ENCODE measurements at places on chromosomes 6 and 20.

- no peak for DNase-seq
Observed at GRCh38 chr6:144899161-144899560, 614.0 kb downstream of the UTRN start.

DNA sequence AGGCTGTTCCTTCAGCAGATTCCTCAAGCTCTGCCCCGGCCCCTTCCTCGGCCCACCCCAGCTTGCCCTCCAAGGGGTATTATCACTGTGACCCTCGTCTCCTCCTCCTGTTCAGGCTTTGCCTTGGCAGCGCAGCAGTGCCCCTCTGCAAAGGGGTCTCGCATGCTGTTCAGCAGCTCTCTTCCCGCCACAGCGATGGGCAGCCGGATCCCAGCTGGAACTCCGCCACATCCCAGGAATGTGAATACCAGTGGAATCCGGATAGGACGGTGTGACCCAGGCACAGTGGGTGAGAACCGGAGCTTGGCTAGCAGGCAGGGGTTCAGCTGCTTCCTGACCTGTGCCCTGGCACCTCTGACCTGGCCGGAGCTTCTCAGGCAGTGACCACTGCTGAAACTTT is 52.9 kb downstream of the RNASET2 start:
- no peak for DNase-seq

- no peak for DNase-seq
Observed at GRCh38 chr20:18380908-18381529, 85.8 kb downstream of the DZANK1 start.

- DNase-seq = no peak
Observed at GRCh38 chr6:149962461-149963211, 1.1 kb upstream of the ULBP1 start.

- DNase-seq = no peak
Observed at GRCh38 chr6:85473748-85474147, 23.9 kb downstream of the NT5E start.

GRCh38 chr6:155481215-155481614 is 25.6 kb upstream of the NOX3 start:
- no peak for DNase-seq

- no peak for DNase-seq
Observed at GRCh38 chr6:9766240-9766915, 648.5 kb downstream of the TFAP2A start.

DNA sequence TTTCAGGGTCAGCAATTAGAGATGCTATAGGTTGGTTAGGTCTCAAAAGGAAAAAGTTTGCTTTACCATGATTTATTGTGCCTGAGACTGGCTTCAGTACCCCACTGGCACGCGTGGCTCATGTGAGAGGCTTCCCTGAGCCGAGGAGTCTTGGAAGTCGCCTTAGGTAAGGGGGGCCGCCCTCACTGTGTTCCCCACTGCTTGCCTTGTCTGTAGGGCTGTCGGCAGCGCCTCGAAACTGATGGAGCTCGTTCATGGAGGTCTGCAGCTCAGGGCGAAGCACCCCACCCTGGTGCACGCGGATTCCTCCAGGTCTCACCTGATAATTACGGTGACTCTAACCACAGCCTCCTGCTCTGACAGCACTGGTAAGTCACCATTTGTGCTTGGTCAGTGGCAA is 39.2 kb downstream of the FRMD1 start:
- DNase-seq = no peak

DNA sequence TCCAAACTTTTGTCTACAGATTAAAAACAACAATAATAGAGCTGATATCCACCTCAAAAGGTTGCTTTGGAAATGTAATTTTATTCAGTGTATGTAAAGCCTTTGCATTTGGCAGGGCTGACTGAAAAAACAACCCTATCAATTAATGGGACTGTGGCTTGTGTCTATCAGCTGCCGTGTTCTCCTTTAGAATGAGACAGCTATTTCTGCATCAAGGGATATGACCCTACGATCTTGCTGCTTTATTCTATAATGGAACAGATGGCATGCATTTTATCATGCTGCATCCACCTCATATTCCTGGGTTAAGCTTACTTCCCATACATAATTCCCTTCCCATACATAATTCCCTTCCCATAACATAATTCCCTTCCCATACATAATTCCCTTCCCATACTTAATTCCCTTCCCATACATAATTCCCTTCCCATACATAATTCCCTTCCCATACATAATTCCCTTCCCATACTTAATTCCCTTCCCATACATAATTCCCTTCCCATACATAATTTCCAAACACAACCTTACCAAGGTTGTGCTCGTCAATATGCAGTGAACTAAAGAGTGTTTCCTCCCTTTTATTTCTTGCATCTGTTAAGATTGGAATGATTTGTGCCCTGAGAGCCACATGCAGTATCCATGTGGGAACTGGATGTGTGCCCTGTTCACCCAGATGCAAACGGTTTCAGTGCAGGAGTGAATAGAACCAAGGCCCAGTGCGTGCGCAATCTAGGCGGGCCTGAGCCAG is 26.8 kb downstream of the SERPINB6 start:
- no peak for DNase-seq

DNA sequence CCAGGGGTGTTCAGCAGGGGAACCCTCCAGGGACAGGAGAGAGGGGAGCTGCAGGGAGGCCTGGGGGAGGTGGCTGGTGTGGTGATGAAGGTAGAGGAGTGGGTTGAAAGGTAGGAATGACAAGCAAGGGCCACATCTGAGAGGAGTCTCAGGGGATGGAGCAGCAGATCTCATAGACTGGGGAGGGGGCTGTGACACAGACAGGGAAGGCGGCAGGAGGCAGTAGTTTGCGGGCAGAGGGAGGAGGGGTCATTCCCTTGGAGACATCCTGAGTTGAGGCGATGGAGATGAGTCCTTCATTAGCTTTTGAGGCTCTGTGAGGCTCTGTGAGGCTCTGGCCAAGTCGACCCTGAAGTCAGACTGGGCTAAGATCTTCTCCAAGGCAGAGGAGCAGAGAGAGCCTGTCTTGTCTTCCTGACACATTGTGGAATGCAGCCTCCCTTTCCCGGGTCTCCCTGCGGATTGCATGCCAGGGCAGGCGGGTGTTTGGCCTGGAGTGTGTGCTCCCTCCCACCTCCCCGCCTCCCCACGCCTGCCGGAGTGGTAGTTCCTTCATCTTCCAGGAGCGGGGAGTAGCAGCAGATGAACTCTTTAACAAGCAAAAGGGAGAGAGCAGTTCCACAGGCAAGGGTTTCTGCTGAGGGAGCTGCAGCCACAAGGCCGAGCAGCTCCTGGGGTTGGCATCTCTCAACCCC is 34.3 kb upstream of the MLN start:
- DNase-seq = no peak

GRCh38 chr6:152271776-152272464 is 365.2 kb downstream of the SYNE1 start:
- DNase-seq = no peak

GRCh38 chr6:139313784-139314545 is 22.2 kb upstream of the TXLNB start:
- no peak for DNase-seq

Data from DMS153 (cell line).